NCI-H2081 treated with DMSO at 0.1 percent for 48 hours (cell line): ENCODE measurements at places on chromosomes 1 and 21.

DNA sequence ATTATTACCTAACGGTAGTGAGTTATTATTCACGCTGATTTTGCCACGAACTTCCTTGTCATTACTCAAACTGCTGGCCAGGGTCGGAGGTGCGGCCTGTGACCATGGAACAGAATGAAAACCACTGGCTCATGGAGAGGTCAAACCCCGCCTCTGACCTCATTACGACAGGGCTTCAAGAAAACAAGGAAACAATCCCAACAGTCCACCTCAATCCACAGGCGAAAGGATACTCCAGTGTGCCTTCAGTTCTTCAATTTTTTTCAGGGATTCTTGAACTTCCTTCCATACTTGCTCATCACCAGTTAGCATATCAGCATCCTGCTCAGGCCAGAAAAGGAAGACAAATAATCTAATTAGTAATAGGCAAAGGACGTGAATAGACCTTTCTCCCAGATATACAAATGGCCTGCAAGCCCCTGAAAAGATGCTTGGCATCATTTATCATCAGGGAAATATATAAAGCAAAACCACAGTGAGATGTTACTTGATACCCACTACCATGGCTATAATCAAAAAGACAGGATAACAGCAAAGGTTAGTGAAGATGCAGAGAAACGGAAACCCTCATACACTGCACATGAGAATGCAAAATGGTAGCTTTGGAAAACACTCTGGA lies 643.4 kb downstream of the SMYD3 start:
- DNase-seq = no peak

- no peak for DNase-seq
Observed at GRCh38 chr1:227793948-227794816, 21.3 kb upstream of the PRSS38 start.

GRCh38 chr1:18951416-18951815 lies 5.1 kb downstream of the IFFO2 start:
- DNase-seq = no peak

DNA sequence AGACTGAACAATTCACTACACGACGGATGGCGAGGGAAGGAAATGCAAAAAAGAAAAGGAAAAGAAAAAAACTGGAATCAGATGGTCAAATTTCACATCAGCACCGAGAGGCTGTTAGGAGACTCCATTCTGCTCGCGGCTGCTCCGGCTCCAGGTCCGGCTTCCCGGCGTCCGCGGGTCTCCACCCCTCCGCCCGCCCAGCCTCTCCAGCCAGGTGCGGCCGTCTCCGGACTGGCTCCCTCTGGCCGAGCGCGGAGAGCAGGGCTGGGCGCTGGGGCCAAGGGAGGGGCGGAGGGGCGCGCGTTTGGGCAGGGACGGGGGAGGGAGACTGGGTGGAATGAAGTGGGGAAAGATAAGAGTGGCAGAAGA lies 332 bp downstream of the KCNJ6 start:
- DNase-seq = peak; percentile 2

- DNase-seq = no peak
Observed at GRCh38 chr1:39104158-39105060, 78.3 kb downstream of the NDUFS5 start.

GRCh38 chr1:56200896-56201295 lies 378.5 kb downstream of the PLPP3 start:
- DNase-seq = no peak

DNA sequence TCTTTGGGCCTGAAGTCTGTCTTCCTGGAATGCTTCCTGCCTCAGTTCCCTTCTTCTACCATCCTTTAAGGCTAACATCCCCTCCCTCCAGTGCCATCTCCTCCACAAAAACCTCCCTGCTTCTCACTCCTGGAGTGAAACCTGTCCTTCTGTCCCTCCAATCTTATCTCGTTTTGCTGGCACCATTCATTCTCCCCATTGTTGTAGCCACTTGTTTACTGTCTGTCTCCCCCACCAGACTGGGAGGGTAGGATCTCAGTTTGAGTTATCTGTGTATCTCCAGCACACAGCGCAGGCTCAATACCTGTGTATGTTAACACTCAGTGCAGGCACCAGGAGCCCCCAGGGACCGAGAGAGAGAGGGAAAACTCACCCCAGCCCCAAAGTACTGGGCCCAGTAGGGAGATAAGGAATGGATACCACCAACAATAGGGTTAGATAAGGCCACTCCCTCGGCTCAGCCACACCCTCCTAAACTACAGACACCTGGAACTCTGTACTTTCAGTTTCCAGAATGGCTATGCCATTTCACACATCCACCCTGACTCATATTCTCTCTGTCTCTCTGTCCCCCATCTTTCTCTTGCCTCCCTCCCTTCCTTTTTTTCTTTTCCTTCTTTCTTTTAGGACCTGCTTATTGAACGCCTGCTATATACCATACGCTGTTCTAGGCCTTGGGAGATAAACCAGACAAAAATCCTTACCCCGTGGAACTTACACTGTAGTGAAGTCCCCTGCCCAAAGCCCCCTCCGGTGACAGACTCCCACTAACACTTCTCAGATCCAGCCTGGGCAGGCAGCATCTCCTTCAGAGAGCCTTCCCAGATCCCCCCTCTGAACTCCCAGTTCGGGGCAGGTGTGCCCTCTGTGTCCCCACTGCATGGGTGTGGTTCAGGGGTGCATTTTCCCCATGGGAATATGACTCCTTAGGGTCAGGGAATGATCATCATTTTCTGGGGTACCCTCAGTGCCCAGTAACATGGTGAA lies 3.3 kb upstream of the SSBP3 start:
- DNase-seq = no peak

DNA sequence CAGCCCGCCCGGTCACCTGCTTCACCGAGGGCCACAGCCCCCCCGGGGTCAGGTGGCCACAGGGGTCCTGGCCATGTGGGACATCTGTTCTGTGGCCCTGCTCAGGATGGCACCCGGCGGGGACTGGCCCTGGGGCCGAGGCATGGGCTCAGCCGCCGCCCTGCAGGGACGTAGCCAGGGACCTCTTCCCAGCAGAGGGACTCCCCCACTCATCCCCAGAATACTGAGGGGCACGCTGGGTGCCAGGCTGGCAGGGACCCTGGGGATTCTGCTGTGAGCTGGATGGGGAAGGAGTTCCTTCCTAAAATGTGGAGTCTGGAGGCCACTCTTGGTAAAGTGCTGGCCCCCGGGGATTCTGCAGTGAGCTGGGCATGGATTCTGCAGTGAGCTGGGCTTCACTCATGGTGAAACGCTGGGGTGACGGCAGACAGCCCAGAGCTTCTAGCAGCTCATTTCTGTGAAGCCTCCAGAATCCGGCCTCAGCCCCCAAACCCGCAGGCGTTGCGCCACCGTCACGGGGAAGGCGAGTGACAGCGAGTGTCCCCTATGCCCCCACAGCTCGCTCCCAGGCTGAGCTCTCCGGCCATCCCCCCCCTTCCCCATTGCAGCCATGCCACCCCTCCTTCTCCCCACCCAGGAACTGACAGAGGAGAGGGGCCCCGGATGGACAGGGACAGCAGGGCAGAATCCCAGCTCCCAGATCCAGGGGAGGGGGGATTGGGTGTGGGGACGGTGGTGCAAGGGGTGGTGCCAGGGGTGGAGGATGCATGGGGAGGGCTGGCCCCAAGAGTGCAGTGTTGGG lies 1.4 kb downstream of the ITGB2 start:
- DNase-seq = no peak

DNA sequence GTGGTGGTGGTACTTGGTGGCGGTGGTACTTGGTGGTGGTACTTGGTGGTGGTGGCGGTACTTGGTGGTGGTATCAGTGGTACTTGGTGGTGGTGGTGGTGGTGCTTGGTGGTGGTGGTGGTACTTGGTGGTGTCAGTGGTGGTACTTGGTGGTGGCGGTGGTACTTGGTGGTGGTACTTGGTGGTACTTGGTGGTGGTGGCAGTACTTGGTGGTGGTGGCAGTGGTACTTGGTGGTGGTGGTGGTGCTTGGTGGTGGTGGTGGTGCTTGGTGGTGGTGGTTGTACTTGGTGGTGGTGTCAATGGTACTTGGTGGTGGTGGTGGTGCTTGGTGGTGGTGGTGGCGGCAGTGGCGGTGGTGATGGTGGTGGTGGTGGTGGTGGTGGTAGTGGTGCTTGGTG lies 20.2 kb downstream of the COQ8A start:
- no peak for DNase-seq

GRCh38 chr1:902802-903201 lies 20.9 kb upstream of the SAMD11 start:
- DNase-seq = no peak

GRCh38 chr1:88001460-88001859 lies 672.8 kb downstream of the LMO4 start:
- DNase-seq = no peak

- no peak for DNase-seq
Observed at GRCh38 chr21:21114461-21114860, 116.3 kb downstream of the NCAM2 start.

DNA sequence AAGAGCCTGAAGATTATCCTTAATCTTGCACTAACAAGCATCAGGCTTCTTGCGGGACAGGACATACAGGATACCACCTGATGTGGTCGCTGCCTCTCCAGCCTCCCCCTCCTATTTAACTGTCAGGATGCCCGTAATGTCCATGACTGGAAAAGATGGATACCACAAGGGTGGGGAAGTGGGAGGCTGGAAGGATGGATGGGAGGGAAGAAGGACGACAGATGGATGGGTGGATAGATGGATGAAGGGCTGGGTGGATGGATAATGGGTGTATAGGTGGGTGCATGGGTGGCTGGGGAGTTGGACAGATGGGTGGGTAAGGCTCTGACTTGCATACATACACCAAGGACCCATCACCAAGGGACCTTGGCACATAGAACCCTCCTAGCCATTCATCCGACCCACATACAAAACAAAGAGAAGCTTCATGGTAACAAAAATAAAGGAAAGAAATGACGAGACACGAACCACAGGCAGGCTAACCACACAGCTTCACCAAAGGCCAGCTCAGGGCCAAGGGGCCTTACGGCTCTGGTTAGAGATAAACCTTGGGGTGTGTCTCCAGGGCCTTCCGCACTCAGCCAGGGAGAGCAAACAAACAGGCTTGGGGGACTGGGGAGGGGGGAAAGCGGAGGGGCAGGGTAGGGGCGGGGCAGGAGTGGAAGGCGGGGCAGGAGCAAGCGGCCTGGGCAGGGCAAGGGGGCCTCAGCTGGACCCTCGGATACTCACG lies 50.5 kb downstream of the HSPG2 start:
- no peak for DNase-seq

GRCh38 chr1:16132325-16132785 lies 23.5 kb downstream of the EPHA2 start:
- no peak for DNase-seq

- DNase-seq = no peak
Observed at GRCh38 chr21:17128132-17128531, 384.7 kb upstream of the CXADR start.

GRCh38 chr1:234715252-234716014 lies 105.5 kb upstream of the IRF2BP2 start:
- no peak for DNase-seq

DNA sequence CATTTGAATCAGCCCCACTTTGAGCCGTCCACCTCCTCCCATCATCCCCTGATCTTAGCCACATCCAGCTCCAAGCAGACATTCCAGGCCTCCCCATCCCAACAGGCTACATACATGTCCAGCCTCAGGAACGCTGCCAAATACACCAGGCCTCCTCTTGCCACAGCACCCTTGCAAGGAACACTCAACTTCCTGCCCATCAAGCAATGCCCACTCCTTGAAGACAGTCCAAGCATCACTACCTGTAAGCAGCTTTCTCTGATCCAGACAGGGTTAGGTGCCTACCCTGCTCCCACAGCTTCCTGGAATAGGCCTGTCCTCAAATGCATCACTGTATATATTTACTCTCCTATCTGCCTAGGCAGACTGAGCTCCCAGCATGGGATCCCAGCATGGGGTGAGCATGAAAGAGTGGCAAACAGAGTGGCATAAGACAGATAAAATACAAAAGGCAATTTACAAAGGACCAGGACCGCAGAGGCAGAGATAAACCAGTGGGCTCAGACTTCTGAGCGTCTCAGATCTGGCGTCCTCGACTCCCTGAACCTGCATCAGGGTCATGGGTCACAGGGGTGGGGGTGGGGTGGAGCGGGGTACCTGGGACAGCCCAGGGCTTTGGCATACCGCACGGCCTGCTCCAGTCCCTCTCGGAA lies 816 bp downstream of the HYI start:
- peak; percentile 51 for DNase-seq

DNA sequence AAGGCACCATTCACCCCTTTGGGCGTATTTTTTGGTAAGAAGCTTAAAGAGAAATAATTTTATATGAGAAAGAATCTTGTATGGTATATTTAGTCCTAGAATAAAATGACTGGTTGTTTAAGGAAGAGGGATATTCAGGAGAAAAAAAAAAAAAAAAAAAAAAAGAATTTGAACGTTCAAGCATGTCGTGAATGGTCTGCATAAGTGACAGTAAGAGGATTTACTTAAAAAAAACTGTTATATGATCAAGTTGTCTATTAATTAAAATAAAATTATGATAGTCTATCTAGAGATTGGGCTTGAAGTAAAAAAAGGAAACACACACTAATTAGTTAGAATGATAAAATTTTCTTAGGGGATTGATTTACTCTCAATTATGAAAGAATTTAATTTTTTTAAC lies 11.7 kb upstream of the OR14I1 start:
- no peak for DNase-seq

DNA sequence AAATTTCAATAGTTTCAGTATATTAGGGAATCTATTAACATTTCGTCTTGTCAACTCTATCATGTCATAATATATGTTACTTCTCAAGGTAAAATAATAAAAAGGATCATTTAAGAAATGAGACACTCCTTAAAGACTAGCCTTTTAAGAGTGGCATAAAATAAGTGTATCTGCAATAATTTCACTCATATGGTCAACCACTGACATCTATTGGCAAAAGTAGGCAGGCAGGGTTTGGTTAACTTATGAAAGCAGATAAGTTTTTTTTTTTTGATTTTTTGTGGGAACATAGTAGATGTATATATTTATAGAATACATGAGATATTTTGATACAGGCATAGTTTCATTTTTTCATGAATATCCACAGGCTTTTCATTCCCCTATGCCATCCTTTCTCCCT lies 5.5 kb upstream of the RGS21 start:
- peak; percentile 8 for DNase-seq

- no peak for DNase-seq
Observed at GRCh38 chr1:6485168-6486101, 6.0 kb downstream of the PLEKHG5 start.

DNA sequence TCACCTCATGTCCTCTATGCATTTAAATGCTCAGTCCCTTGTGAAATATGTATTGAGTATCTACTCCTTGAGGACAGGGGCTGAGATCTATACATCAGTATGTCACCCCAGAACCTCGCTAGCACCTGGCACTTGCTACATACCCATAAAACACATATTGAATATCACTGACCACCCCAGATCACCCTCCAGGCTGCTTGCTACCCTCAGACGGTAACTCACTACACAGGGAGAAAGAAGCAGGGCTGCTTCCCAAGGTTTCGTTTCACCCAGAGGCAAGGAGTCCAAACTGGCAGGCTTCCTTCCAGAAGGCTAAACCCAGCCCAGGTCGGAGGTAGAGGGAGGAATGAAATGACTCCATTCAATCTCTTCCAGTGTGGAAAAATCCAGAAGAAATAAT lies 8.5 kb downstream of the INKA2 start:
- no peak for DNase-seq

DNA sequence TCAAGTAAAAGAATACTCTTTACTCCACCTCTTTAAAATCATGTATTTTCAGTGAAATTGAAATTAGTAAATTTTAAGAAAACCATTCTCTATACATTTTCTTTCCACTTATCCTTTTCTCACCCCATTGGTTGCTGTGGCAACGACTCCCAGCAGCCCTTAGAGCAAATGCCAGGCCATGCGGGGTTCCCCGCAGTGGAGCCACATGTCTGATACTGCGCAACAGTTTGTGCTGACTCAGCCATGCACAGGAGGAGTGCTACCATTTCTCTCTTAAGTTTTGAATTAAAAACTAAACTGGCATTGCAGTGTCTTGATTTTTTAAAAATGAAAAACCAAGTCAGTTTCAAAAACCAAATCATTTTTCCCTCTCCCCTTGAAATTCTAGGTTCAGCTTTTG lies 214.1 kb upstream of the L1TD1 start:
- DNase-seq = no peak
